SIG-M5 (cell line): ENCODE measurements at places on chromosomes 5 and 9.

- DNase-seq, result no peak
Measured at GRCh38 chr9:4862506-4863250, 69.9 kb downstream of the RCL1 start.

DNA sequence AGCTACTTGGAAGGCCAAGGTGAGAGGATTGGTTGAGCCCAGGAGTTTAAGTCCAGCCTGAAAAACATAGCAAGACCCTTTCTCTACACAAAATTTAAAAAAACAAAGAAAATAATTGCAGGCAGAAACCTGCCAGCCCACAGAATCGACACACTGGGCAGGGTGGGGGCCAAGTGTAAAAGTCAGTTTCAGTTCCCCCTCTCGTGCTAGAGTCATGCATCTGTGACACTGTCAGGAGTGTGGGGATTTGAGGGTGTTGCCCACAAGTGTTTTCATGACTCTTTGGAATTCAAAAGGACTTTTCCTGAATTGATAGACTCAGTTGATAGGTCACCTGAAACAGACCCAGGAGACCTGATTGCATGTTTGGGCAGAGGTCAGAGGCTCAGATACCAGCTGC lies 47.6 kb downstream of the PRRC2B start:
- no peak for DNase-seq

DNA sequence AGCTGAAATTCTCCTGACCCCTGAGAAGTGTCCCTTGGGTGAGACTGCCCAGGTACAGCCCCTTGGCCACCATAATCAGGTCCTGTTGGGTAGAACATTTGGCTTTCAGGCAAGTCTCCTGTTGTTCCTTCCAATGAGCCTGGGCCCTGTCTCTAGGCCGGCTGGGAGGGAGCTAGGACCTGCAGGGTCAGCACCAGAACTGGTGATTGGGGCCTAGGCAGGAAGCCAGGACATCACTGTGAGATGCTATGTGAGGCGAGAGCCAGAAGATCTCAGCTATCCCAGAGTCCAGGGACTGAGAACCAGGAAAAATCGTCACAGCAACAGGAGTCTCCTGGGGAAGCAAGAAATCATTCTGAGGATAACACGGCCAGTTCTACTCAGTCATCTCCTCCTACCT lies 51.5 kb downstream of the PCDH1 start:
- no peak for DNase-seq

GRCh38 chr5:78268356-78268755 lies 26.1 kb downstream of the AP3B1 start:
- DNase-seq, result no peak

- no peak for DNase-seq
Measured at GRCh38 chr5:40441733-40442132, 238.0 kb upstream of the PTGER4 start.

DNA sequence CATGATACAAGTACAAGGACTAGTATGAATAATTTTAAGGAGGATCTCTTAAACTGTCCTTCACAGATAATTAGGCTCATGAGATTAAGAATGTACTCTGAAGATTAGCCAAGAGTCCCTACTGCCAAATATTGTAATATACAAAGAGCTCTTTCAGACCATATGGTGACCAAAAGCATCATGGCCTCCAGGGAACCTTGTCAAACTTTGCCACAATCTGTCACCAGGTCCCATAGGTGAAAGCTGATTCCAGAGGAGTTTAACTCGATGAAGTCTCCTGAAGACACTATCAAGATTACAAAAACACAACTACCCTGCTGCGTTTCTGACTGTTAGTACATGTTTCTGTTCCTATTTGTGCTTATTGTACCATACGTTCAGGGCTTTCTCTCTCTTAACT lies 395.4 kb upstream of the ITGA1 start:
- DNase-seq, result no peak

DNA sequence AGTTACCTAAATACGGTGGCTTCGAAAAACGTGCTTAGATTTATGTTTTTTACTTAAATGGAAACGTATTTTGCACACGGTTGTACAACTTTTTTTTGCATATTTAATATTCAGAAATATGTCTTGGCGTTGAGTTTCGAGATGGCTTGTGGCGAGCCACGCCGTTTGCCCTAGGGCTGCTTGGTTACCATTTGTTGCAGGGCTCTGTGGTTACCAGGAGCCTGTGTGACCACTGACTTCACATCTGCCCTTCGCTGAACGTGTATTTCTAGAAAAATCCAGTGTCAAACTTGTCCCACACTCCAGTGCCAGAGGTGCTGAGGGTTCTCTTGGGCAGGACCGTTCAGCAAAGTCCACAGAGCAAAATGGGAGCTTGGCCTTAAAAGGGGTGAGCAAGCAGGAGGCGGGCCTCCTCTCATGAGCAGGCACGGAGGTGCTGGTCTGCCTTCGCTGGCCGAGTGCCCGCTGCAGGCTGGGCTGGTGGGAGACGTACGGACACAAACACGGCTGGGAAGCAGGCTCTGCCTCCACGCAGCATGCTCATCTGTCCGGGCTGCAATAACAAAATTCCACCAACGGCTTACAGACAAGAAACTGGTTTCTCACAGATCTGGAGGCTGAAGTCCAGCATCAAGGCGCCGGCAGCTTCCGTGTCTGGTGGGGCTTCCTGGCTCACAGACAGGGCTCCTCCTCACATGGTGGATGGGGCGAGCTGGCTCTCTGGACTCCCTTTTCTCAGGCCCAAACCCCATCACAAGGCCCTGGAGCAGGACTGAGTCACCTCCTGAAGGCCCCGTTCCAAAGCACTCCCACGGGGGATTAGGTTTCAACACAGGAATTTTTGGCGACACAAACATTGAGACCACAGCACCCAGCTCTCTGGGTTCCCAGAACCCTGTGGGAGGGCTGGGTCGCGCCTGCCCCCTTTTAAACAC lies 5.4 kb downstream of the MRPL36 start:
- no peak for DNase-seq

- DNase-seq, result no peak
Measured at GRCh38 chr5:11608530-11608929, 295.7 kb downstream of the CTNND2 start.

- no peak for DNase-seq
Measured at GRCh38 chr9:1941989-1942388, 73.2 kb upstream of the SMARCA2 start.

DNA sequence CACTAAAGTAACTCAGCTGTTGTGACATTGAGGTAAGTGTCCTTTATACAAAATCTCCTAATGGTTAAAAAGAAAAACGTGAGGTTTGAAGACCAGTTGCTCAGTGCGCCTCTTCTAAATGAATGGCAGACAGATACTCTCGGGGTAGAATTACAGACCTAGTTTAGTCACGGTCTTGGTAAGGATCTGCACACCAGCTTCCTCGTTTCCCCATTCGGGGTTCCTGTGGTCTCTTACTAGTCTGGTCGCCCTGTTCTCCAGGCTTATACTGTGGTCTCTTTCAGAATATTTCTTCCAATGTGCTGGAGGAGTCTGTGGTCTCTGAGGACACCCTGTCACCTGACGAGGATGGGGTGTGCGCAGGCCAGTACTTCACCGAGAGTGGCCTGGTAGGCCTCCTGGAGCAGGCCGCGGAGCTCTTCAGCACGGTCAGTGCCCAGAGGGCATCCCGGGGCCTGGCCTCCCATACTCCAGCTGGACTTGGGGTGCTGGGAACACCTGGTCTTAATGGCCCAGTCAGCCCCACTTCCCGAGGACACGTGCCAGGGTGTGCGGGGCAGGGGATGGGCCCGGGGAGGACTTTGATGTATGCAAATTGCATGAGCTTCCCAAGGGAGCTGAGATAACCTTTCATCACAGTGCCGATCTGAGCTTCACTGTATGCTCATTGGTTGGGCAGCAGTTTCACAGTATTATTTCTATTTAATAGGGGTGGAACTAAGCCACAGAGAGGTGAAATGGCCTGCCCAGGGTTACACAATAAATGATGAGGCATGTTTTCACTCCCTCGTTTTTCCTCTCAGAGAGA lies 224.5 kb downstream of the DOCK8 start:
- no peak for DNase-seq

DNA sequence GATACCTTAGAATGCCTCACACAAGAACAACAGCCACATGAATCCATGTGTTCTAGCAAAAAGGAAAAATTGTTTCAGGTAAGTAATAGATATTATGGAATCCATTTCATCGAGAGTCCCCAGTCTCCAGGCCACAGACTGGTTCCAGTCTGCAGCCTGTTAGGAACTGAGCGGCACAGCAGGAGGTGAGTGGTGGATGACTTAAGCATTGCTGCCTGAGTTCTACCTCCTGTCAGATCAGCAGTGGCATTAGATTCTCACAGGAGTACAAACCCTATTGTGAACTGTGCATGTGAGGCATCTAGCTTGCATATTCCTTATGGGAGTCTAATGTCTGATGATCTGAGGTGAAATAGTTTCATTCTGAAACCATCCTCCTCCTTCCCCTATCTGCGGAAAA lies 207.0 kb downstream of the CSNK1G3 start:
- no peak for DNase-seq
